Testis (tissue), 5 donors: ENCODE measurements at places on chromosomes 7 and 10.

DNA sequence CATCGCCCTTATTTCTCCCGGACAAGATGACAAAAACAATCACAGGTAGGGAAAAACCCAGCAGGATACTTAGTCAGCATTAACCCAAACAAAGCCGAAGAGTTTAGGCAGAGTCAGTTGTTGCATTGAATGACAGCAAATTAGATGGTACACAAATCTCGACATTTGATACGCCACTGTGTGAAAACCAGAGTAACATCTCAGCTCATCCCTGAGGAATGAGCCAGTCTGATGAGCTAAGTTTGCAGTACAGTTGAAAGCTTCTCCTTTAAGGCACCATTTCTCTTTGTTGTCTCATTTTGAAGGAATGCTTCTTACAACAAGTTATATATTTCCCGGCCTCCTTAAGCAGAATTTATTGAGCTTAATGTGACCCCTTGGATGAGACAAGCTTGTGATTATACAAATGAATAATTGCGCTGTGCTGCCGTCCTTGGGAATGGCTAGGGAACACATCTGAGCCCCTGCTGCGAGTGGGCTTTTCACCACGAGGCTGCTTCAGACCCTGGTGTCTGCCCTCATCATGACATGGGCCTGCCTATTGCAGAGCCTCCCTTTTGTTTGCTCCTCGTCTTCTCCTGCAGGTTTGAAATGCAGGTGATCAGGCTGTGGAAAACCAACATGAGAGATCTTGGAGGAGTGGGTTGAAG is 137.3 kb downstream of the CELF2 start:
- no peak overlapping the region for H3K4me3 ChIP-seq
- H3K4me1 ChIP-seq = peaks cover 6% of the 10 kb centered on the region
- H3K27me3 ChIP-seq = no peaks in the 10 kb centered on the region
- no peak for DNase-seq

- H3K27me3 ChIP-seq = no peaks in the 10 kb centered on the region
- H3K4me1 ChIP-seq = no peaks in the 10 kb centered on the region
- no peaks in the 10 kb centered on the region for H3K36me3 ChIP-seq
- H3K4me3 ChIP-seq = no peak overlapping the region
Observed at GRCh38 chr10:74752371-74753040, 73.9 kb upstream of the KAT6B start.

DNA sequence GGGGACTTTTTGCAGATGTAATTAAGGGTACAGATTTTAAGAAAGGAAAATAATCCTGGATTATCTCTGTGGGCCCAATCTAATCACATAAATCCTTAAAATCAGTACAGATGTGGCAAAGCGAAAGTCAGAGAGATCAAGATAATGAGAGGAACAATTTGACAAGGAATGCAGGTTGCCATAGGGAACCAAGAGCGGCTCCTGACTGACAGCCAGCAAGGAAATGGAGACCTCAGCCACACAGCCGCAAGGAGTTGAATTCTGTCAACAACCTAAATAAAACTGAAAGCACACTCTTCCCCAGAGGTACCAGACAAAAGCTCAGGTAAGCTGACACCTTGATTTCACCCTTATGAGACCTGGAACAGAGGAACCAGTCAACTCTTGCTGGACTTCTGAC is 3.4 kb upstream of the PNPLA8 start:
- DNase-seq = no peak
- H3K4me3 ChIP-seq = no peak overlapping the region
- H3K4me1 ChIP-seq = peaks cover 4% of the 10 kb centered on the region

DNA sequence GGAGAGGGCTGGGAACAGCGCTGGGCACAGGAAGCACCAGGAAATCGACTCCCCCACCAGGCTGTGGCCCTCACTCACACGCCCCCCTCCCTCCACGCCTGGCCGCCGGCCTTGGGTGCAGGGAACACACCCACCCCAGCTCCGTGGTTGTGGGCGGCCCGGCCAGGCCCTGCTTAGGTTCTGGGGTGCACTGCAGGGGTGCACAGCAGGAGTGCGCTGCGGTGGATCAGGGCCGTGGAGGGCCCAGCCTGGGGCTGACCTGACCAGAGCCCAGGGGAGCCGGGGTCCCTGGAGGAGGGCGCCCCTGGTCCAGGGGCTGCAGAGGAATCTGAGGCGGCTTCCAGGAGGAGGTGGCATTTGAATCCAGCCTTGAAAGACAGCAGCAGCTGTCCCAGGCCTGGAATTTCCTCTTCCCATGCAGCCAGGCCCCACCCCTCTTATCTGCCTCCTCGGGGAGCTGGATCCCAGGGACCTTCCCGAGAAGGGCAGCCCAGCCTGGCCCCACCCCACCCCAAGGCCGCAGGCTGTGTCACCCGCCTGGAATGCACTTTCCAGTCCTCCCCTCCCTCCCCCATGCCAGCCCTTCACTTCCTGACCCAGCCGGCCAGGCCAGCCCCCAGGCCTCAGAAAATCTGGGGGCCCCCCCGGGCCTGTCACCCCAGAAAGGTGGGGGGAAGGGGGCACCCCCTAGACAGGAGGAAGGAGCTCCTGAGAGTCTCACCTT is 18.4 kb upstream of the PDGFA start:
- H3K4me1 ChIP-seq = peaks cover 8% of the 10 kb centered on the region
- H3K36me3 ChIP-seq = no peaks in the 10 kb centered on the region
- no peak overlapping the region for H3K4me3 ChIP-seq
- peak; percentile 80 for DNase-seq
- H3K27ac ChIP-seq = no peak overlapping the region

DNA sequence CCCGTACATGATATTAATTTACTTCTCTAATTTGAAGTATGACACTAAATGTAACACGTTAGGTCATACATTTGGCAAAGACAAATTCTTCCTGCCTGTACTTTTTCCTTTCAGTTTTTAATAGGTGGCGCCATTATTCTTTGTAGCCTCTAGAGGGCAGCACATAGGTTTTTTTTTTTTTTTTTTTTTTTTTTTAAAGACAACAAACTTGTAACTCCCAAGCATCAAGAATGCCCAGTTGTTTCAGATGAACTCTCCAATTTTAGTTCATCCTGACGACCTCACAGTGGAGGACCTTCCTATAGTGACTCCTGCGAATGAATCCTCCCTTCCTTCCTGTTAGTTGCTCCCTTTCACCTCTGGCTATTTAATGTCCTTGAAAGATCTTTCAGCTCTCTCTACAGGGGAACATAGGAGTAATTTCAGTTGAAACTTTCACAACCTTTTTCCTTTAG is 139.3 kb upstream of the HDAC9 start:
- no peak for DNase-seq
- no peak overlapping the region for H3K4me3 ChIP-seq
- H3K27ac ChIP-seq = no peak overlapping the region
- no peaks in the 10 kb centered on the region for H3K36me3 ChIP-seq

DNA sequence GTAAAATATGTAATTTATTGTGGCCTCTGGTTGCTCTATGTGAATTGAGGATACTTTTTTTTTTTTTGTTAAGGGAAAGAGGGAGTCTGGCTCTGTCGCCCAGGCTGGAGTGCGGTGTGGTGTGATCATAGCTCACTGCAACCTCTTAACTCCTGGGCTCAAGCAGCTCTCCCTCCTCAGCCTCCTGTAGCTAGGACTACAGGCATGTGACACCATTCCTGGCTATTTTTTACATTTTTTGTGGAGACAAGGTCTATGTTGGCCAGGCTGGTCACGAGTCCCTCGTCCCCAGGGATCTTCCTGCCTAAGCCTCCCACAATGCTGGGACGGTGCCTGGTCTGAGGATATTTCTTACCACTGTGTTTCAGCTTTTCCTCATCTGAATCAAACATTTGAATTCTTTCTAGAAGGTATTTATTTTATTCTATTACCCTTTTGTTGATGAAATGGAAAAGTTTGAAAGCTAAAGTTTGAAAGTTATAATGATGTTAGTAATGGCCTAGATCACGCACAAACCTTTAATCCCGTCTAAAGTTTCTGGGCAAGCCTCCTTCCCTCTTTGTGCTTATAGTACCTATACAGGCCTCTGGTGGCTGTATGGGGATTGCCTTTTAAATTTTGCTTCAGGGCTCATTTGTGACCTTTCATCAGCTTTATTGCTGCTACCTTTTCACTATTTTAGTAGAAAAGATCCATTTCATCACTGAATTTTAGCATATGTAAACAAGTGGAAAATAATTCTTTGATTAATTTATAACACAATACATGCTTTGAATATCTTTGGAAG is 2.0 kb downstream of the IFRD1 start:
- H3K36me3 ChIP-seq = peaks cover 4% of the 10 kb centered on the region
- H3K27ac ChIP-seq = peak overlapping the region; percentile 99
- H3K4me3 ChIP-seq = peak overlapping the region; percentile 100
- H3K27me3 ChIP-seq = no peaks in the 10 kb centered on the region
- peak; percentile 81 for DNase-seq

DNA sequence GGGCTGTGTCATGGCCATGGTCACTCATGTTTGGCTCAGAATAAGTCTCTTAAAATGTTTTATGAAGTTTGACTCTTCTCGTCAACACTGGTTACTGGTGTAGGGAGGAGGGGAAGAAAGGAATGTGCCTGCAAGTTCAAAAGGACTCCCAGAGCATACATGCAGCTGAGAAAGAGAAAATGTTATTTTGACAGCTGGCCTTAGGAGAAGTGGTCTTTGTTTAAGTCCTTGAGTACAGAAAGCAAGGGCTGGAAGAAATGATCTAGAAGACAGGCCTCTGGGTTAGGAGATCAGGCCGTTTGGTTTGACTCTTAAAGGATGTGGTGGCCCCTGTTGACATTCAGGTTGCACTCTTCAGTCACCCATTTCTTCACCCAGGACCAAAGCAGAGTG is 245.5 kb downstream of the REEP3 start:
- no peak overlapping the region for H3K27ac ChIP-seq
- H3K36me3 ChIP-seq = no peaks in the 10 kb centered on the region
- H3K4me1 ChIP-seq = peaks cover 6% of the 10 kb centered on the region
- H3K27me3 ChIP-seq = no peaks in the 10 kb centered on the region

DNA sequence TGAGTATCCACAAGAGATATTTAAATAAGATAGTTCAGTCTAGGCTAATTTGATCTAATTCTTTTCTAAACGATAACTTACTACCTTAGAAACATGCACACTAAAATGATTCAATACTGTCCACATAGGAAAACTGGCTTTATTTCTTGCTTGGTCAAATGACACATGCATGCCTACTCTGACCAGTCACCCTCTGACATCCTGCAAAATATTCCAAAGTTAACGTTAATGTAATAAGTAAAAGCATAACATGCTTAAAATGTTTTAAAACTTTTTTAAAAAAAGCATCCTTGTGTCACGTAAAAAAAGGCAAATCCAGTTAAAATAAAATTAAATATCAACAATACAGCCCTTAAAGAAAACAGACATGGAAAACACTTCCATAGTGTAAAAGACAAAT is 70.2 kb downstream of the UBE2H start:
- no peak overlapping the region for H3K4me3 ChIP-seq
- no peak overlapping the region for H3K27ac ChIP-seq
- no peak for DNase-seq
- H3K27me3 ChIP-seq = no peaks in the 10 kb centered on the region
- H3K36me3 ChIP-seq = no peaks in the 10 kb centered on the region

GRCh38 chr10:47418966-47419365 is 34.9 kb upstream of the ZNF488 start:
- H3K4me3 ChIP-seq = no peak overlapping the region
- no peaks in the 10 kb centered on the region for H3K36me3 ChIP-seq
- no peak for DNase-seq
- no peak overlapping the region for H3K27ac ChIP-seq

DNA sequence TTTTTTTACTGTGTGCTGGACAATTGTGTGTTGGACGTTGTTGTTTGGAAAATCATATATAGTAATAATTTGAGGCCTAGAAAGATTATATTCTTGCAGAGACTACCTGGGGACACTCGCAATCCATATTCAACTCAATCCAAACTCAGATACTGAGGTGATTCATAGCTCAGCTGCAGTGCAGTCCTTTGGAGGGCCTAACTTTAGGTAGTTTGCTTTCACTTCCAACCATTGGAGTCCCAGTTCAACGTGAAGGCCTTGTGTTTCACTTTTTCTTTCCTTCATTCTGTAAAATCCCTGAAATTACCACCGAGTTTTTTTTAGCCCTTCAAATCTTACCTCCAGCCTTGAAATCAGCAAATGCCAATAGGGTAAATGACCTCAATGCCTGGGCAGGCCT is 32.3 kb downstream of the ATRNL1 start:
- no peaks in the 10 kb centered on the region for H3K4me1 ChIP-seq
- H3K36me3 ChIP-seq = no peaks in the 10 kb centered on the region
- no peaks in the 10 kb centered on the region for H3K27me3 ChIP-seq
- H3K4me3 ChIP-seq = no peak overlapping the region
- no peak for DNase-seq

GRCh38 chr10:110686949-110687348 is 42.8 kb downstream of the RBM20 start:
- no peaks in the 10 kb centered on the region for H3K27me3 ChIP-seq
- H3K4me3 ChIP-seq = no peak overlapping the region

- H3K27me3 ChIP-seq = no peaks in the 10 kb centered on the region
- H3K36me3 ChIP-seq = no peaks in the 10 kb centered on the region
- no peak overlapping the region for H3K27ac ChIP-seq
- no peaks in the 10 kb centered on the region for H3K4me1 ChIP-seq
Observed at GRCh38 chr10:91424016-91424415, 13.9 kb downstream of the HECTD2 start.

GRCh38 chr7:88358526-88358838 is 51.8 kb upstream of the STEAP4 start:
- no peaks in the 10 kb centered on the region for H3K27me3 ChIP-seq
- no peak overlapping the region for H3K4me3 ChIP-seq
- no peak overlapping the region for H3K27ac ChIP-seq
- no peaks in the 10 kb centered on the region for H3K4me1 ChIP-seq
- DNase-seq = no peak

GRCh38 chr10:101558671-101559595 is 29.1 kb downstream of the POLL start:
- H3K4me3 ChIP-seq = no peak overlapping the region
- H3K27me3 ChIP-seq = no peaks in the 10 kb centered on the region
- peaks cover 4% of the 10 kb centered on the region for H3K4me1 ChIP-seq
- H3K27ac ChIP-seq = no peak overlapping the region
- no peaks in the 10 kb centered on the region for H3K36me3 ChIP-seq

GRCh38 chr7:155732286-155732685 is 80.0 kb downstream of the SHH start:
- H3K36me3 ChIP-seq = no peaks in the 10 kb centered on the region
- H3K27ac ChIP-seq = no peak overlapping the region
- H3K4me3 ChIP-seq = no peak overlapping the region
- no peak for DNase-seq
- H3K4me1 ChIP-seq = no peaks in the 10 kb centered on the region
- H3K27me3 ChIP-seq = no peaks in the 10 kb centered on the region

DNA sequence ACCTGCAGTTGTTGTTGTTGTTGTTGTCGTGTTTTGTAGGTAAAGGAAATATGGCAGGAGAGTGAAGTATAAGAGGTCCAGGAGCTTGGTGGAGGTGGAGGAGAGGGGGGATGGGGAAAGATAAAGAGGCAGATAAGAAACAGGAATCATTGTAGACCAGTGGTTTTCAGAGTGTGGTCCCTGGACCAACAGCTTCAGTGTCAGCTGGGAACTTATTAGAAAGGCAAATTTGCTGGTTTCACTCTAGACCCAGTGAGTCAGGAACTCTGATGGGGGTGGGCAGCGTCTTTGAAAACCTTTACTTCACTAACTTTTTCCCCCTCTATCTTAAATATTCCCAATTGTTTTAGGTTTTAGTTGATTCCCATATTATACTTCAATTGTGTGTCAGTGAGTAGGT is 241.5 kb downstream of the AUTS2 start:
- H3K4me3 ChIP-seq = no peak overlapping the region
- H3K4me1 ChIP-seq = no peaks in the 10 kb centered on the region
